ENCODE measurements at places on chromosomes 16 and 17. TPM values are rescaled to one million over a fixed set of nuclear protein-coding genes. Genes with fewer than 3 reads are reported as not detected.

Gene BICDL2
- total RNA-seq: 58.4 TPM

Gene SLC16A13
- total RNA-seq: 1.5 TPM

Gene IKZF3
- total RNA-seq: 0.68 TPM

Gene COIL
- 13.4 TPM for total RNA-seq

Gene ESRP2
- total RNA-seq: 133 TPM

Gene ANKS4B
- total RNA-seq: not detected

Gene UBE2I
- total RNA-seq: 72.0 TPM

Gene C17orf107
- 7.1 TPM for total RNA-seq

Gene TEKT5
- 0.64 TPM for total RNA-seq

Gene CLDN6
- not detected for total RNA-seq

Gene HBA1
- 265 TPM for total RNA-seq

Gene MAZ
- total RNA-seq: 116 TPM

Gene HOXB4
- 1.0 TPM for total RNA-seq

Gene UTS2R
- not detected for total RNA-seq

Gene GAA
- total RNA-seq: 59.9 TPM

Gene TM4SF5
- total RNA-seq: not detected
